ENCODE measurements at places on chromosomes 12 and 14. TPM values are rescaled to one million over a fixed set of nuclear protein-coding genes. Genes with fewer than 3 reads are reported as not detected.

GRCh38 chr14:98949481-98950135 is 322.4 kb downstream of the BCL11B start:
- no peak for DNase-seq

GRCh38 chr12:21337453-21337852 is 2.7 kb upstream of the SLCO1A2 start:
- DNase-seq: peak; percentile 12

- no peak for DNase-seq
These were observed 14.8 kb upstream of the SLC4A8 start for GRCh38 chr12:51409846-51410245.

DNA sequence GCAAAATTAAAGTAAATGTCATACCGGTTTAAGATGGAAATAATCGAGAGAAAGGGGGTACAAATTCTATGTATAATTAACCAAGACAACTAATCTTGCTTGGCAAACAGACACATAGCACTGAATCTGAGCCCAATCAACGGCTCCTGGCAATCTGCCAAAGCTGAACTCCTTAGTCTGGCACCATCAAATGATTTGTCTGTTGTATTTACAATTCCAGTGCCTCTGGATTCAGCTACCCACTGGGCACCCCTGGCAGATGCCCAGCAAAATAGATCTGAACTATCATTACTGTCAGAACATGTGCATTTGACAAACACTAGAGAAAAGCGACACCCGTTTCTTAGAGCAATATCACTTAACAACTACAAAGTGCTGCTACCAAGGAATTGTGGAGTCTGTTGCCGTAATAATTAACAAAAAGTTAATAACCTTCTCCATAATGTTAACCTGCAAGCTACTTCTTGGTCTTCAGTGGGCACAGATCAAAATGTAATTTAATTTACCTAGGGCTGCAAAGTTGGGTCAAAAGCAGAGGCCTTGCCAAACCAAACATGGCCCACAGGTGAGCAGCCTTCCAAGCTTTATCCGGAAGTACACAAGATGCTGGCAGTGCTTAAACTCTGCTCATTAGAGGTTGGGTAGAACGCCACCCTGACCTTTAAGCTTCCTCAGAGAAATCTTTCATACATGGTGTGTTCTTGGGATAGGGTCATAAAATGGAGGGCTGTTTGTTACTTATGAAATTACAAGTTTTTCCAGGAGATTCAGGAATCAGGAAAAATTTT is 7.6 kb downstream of the EGLN3 start:
- DNase-seq: no peak

Gene TC2N
- not detected for polyA plus RNA-seq

Gene ERO1A
- polyA plus RNA-seq: not detected

Gene CARMIL3
- polyA plus RNA-seq: 0.38 TPM
